Activated CD4-positive, alpha-beta memory T cell treated with anti-CD3 and anti-CD28 coated beads, Interleukin-2, amount 10 ng/mL, durations not matched to agents 7 days and 5 days (primary cell): ENCODE measurements at places on chromosomes 6 and 20.

DNA sequence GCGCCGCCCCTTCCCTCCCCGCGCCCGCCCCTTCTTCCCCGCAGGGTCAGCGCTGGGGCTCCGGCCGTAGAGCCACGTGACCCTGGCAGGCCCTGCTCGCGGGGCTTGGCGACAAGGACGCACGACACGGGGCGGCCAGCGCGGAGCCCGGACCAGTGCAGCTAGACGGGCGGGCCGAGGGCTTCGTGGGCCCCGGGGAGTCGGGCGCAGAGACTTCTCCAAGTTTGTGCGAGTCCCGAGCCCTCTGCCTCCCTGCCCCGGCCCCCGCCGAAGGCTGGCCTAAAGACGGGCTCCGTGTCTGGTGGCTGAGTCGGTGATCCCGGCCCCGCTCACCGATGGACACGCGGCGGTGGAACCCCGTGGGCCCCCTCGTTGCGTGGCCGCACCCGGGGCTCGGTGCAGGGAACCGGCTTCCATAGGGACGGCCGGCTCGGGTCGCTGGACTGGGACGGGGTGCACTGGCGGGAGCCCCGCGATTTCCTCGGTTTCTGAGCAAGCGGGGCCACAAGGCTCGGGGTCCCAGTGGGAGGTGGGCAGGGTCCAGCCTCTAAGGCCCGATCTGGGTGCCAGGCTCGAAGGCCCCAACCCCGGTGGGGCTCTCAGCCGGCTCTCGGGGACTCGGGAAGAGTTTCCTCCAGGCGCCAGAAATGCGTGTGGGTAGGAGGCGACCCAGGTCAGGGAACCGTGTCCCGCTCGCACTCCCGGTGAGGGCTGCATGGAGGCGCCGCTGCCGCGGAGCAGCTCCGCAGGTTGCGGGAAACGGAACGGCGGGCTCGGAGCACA is 452 bp upstream of the GATA5 start:
- H3K27me3 ChIP-seq, result peaks cover 42% of the 10 kb centered on the region
- DNase-seq, result no peak
- no peaks in the 10 kb centered on the region for H3K36me3 ChIP-seq
- no peak overlapping the region for H3K27ac ChIP-seq

DNA sequence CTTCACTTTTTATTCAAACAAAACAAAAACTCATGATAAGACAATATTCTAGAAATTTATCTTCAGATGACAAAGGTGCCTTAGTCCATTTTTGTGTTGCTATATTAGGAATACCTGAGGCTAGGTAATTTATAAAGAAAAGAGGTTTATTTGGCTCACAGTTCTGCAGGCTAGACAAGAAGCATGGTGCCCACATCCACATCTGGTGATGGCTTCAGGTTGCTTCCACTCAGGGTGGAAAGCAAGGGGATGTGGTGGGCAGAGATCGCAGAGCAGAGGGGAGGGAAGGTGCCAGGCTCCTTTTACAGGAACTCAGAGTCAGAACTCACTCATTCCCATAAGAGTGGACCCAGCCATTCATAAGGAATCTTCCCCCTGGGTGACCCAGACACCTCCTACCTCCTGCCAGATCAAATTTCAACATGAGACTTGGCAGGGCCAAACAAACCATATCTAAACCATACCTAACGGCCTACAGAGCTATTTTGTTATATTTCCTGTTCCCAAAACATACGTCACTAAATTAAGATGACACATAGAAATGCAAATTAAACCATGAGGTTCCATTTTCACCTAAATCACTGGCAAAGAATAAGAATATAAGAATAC is 26.4 kb downstream of the ABHD12 start:
- no peaks in the 10 kb centered on the region for H3K27me3 ChIP-seq
- no peak for DNase-seq
- H3K4me3 ChIP-seq, result no peak overlapping the region

- no peak for DNase-seq
- peak overlapping the region; percentile 77 for H3K4me3 ChIP-seq
- peaks cover 2% of the 10 kb centered on the region for H3K27me3 ChIP-seq
- peaks cover 31% of the 10 kb centered on the region for H3K4me1 ChIP-seq
- peaks cover 6% of the 10 kb centered on the region for H3K36me3 ChIP-seq
Measured at GRCh38 chr6:169725125-169726048, 1.1 kb upstream of the PHF10 start.

GRCh38 chr6:134882426-134883038 is 67.4 kb downstream of the ALDH8A1 start:
- H3K4me3 ChIP-seq, result no peak overlapping the region
- no peak overlapping the region for H3K27ac ChIP-seq
- H3K36me3 ChIP-seq, result no peaks in the 10 kb centered on the region
- DNase-seq, result peak; percentile 62
- H3K27me3 ChIP-seq, result peaks cover 21% of the 10 kb centered on the region
- H3K4me1 ChIP-seq, result no peaks in the 10 kb centered on the region
